ENCODE measurements at places on chromosomes 3 and 15.

DNA sequence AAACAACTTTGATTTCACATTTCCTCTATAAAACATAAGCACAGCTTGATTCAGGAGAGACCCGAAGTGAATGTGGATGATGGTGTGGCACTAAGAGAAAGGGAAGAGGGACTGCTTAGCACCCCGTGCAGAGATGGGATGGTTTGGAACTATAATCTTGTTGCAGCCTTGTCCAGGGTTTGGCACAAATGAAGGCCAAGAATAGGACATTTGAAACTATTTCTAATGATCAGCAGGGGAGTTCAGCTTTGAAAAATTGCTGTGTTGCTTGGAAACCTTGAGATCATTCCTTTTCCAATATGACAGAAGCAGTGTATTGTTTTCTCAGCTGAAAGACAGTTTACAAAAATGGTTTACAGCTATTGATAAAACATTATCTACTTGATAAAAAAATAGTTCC, 49.7 kb downstream of the ASB7 start:
- DNase-seq: no peak

GRCh38 chr3:147414390-147415138, 5.4 kb downstream of the ZIC1 start:
- no peak for DNase-seq

- no peak for DNase-seq
These were observed 68.2 kb downstream of the RAB7A start for GRCh38 chr3:128794067-128794768.

DNA sequence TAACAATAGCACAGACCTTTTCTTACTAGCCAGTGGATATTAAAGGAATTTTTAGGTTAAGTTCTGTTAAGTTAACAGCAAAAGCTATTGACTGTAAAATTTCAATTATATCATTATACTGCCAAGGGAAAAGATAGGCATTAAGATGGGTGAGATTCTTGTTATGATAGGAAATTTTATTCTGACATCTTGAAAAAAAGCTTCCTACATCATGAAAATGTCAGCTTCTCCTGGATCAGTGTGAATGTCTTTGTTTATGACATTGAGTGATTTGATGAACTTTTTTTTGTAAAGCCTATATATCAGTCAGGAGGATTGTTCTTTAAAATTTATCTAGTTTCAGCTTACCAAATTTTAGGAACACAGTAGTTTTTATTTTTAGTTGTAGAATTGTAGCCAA, 47.4 kb upstream of the SLITRK3 start:
- no peak for DNase-seq

DNA sequence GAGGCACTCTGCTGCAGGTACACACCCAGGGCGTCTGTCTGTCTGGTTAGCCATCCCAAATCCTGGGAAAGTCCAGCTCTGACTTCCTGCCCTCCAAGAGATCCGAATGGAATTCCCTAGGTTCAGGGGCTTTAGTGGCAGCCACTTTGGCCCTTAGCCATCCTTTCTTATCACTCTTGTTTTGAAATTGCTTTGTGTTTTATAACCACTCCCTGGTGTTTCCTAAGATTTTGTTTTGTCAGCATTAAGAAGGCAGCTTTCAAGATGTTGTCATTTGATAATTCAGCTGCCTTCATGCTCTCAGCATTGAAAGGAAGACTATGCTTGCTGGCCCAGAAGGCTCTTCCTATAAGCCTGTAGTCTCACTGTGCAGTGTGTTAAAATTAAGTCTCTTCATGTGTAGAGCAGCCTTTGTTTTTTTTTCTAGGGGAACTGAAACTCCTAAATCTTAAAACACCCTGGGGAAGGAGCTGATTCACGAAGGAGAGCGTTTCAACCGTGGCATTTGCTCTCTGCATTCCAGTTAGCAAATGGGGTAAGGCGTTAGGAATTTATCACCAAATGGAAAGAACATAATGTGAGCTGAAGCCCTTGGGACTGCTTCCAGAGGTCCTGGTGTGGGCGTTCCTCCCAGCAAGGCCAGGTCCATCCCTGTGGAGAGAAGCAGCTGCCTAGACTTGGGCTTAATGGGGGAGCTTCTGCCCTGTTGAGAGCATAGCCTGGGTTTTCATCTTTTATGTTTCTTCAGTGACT, 14.2 kb upstream of the CLEC3B start:
- DNase-seq: no peak

GRCh38 chr3:71208211-71209095, 375.1 kb downstream of the FOXP1 start:
- no peak for DNase-seq

- DNase-seq: no peak
These were observed 66.6 kb downstream of the PDZRN3 start for GRCh38 chr3:73557986-73558726.

- no peak for DNase-seq
These were observed 415.6 kb upstream of the TPM1 start for GRCh38 chr15:62626903-62627302.

- no peak for DNase-seq
These were observed 43.0 kb upstream of the ABI3BP start for GRCh38 chr3:101036213-101036618.

- no peak for DNase-seq
These were observed 40.5 kb upstream of the SEC13 start for GRCh38 chr3:10361375-10361774.

DNA sequence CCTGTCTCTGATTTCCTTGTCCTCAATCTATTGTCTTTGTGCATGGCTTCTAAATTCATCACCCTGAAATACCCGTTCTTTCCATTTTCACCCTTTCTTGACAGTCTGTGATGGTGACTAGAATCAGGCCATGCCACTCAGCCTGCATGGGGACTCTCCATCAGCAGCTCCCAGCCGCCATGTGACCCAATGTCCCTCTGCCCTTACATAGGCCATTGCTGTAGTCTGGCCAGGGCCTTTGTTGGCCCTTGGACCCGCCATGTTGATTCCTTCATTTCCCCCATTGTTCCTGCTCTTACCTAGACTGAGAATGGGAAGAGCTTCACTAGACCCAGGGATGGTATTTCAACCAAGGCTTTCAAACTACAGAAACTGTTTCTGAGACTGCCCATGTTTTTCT, 45.8 kb downstream of the SPSB4 start:
- DNase-seq: no peak

GRCh38 chr3:119596398-119596797, 1.3 kb upstream of the PLA1A start:
- DNase-seq: no peak

GRCh38 chr3:143301031-143301901, 181.7 kb downstream of the CHST2 start:
- no peak for DNase-seq

GRCh38 chr3:171755015-171755589, 55.2 kb downstream of the PLD1 start:
- DNase-seq: no peak

DNA sequence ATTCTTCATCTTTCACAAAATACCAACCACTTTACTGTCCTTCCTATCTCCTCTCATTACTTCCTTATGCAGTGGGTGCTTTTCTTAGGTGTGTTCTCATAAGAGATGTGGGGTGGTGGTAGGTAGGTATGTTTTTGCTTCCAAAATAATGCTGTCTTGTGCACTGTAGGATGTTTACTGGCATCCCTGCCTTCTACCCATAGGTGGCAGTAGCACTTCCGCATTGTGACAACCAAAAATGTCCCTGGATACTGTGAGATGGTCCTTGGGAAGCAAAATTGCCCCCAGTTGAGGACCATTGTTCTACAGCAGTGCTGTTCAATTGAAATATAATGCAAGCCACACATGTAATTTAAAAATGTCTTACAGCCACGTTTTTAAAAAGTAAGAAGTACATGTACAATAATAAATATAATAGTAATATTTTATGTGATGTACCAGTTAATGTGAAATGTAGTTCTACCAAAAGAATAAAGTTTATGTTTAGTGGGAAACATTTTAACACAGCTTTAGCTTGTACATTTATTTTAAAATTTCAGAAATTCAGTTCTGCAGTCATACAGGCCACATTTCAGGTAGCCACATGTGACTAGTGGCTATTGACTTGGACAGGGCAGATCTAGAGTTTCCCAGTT, 75.2 kb downstream of the NEO1 start:
- DNase-seq: peak; percentile 4

- DNase-seq: no peak
These were observed 268.0 kb upstream of the PROK2 start for GRCh38 chr3:72052841-72053409.

- DNase-seq: no peak
These were observed 4.8 kb downstream of the ATP8B4 start for GRCh38 chr15:50113992-50114780.

- no peak for DNase-seq
These were observed 19.3 kb downstream of the IL16 start for GRCh38 chr15:81215983-81216382.

DNA sequence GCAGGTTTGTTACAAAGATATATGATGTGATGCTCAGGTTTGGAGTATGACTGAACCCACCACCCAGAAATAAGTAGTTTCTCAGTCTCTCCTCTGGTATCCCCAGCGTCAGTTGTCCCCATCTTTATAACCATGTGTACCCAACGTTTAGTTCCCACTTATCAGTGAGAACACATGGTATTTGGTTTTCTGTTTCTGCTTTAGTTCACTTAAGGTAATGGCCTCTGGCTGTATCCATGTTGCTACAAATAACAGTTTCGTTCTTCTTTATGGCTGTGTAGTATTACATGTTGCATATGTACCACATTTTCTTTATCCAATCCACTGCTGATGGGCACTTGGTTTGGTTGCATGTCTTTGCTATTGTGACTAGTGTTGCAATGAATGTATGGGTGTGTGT, 132.3 kb downstream of the LMLN start:
- no peak for DNase-seq

GRCh38 chr3:143226678-143227291, 107.2 kb downstream of the CHST2 start:
- DNase-seq: no peak

DNA sequence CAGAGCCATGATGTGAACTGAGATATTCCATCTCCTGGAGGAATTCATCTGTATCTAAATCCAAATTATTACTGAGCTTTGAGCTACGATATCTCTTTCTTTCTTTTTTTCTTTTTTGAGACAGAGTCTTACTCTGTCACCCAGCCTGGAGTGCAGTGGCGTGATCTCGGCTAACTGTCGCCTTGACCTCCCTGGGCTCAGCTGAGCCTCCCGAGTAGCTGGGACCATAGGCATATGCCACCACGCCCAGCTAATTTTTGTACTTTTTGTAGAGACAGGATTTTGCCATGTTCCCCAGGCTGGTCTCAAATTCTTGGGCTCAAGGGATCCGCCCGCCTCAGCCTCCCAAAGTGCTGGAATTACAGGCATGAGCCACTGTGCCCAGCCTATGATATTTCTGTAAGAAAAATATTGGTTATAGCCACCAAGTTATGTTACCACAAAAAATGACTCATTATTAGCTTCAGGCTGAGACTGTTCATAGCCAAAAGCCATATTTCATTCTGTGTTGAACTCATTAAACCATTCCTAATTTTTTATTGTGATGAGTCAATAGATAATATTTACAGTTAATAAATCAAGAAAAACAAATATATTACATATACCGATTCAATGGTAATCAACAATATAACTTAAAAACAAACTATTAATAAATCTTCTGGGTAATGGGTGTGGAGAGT, 27.1 kb upstream of the SLC30A4 start:
- DNase-seq: no peak

GRCh38 chr15:94001255-94001801, 230.0 kb upstream of the MCTP2 start:
- no peak for DNase-seq

DNA sequence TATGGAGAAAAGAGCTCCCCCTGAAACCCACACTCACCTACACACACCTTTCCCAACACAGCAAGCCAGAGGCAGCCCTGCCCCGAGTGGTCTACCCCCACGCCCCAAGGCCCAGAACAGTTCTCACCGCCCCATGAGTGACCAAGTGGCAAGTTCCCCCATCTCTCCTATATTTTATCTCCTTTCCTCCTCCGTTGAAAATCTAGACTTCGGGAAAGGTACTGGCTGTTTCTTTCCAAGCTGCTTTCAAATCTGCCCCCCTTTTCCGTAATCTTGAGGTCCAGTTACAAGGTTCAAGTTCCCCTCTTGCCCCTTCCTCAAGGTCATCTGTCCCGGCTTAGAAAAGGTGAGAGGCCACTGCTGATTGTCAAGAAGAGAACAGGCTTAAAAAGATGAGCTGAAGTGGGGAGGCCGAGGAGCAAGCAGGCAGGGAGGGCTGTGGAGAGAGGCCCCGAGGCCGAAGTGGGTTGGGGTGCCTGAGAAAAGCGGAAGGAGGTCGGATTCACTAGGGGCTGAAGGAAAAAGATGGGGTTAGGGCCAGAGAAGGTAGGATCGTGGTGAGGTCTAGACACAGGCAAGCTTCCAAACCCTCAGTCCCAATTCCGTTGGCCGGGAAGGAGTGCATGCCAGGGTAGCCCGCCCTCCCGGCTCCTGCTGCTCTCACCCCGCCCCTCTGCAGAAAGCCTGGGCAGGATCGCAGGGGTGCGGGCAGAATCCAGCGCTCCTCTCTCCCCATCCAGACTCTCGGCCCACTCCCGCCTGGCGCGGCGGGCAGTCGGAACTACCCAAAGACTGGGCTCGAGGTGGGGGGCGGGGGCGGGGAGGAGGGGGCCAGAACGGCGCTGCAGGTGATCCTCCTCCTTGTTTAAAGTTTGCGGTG, 1.7 kb downstream of the SEMA5B start:
- DNase-seq: peak; percentile 16

- DNase-seq: no peak
These were observed 28.4 kb downstream of the IRAK2 start for GRCh38 chr3:10192953-10193691.

GRCh38 chr15:66369773-66370651, 13.5 kb upstream of the TIPIN start:
- no peak for DNase-seq

DNA sequence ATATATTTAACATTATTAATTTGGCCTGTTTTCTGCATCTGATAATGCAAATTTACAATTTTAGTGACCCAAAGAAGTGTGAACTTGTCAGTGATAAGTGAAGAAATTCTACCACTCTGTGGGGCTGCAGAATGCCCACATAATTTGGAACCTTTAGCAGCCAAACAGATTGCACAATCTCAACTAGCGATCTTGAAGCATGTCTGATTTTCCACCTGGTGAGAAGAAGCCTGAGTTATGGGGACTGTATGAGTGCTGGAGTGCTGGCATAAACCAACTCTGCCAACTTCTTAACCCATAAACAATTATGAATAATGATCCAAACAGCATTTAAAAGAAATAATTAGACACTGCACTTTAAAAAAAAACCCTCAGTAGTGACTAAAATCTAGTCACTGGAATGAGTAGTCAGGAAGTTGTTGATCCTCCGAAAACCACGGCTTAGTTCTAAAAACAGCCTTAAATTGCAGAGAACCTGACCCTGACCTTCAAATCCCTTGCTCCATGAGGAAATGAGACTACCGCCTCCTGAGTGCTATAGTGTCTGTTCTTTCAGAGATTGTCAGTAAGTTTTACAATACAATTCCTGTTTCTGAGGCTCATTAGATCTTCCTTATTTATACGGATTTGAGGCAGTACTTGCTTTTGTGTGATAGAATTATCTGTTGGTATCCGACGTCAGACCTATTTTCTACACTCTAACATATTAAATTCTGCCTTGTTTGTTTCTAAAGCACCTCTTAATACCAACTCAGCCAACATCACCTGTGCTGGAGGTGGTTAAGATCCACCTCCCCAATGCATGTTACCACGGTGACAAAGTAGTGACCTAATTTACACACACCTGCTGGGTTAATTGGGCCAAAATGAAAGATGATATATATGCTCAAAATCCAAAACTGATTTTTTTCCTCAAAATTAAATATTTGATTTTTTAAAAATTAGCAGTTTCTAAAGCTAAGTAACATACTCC, 267.7 kb downstream of the ZBTB20 start:
- DNase-seq: no peak

GRCh38 chr15:59335207-59335786, 37.4 kb downstream of the MYO1E start:
- DNase-seq: no peak
